AG04449 (cell line): ENCODE measurements at places on chromosomes 7 and 10.

GRCh38 chr7:35504365-35504764 is 190.6 kb downstream of the HERPUD2 start:
- no peak for DNase-seq

- DNase-seq = no peak
Observed at GRCh38 chr10:103550229-103550628, 56.7 kb downstream of the NEURL1 start.

- DNase-seq = no peak
Observed at GRCh38 chr10:17854044-17854652, 45.0 kb downstream of the MRC1 start.

GRCh38 chr10:60963441-60964256 is 19.7 kb upstream of the RHOBTB1 start:
- no peak for DNase-seq

DNA sequence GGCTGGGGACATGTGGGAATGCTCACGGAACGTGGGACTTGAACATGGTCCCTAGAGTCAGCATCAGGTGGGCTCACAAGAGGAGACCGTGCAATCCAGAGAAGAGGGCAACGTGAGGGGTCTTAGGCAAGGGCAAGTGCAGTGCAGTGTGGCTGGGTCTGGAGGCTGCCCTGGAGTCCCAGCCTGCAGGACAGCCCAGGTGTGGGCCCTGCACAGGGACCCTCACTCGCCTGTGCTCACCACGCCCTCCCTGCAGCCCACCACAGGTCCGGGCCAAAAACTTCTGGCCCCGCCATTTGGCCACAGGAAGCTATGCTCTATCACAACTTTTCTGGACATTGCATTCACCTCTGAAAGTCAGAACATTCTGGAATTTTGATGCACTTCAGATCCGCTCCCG is 133.5 kb downstream of the PAXIP1 start:
- no peak for DNase-seq

DNA sequence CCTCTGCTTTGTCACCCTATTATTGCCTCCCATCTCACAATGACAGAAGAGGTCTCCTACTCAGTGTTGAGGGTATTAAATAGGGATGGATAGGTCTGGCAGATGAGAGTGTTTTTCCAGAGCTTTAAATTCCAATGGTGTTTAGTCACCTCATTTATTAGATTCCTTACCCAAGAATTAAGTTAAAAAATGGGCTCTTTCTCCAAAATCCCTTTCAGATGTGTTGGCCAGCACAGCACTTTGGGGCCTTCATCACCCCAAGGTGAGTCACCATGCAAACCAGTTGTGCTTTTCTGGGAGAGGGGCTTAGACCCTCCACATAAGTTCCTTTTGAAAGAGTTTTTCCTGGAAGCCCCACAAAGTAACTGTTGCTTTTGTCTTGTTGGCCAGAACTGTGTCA is 78.4 kb downstream of the CYP26A1 start:
- DNase-seq = peak; percentile 37

GRCh38 chr10:104028146-104028545 is 57.5 kb downstream of the COL17A1 start:
- DNase-seq = no peak

GRCh38 chr7:149404396-149404795 is 56.5 kb downstream of the ZNF777 start:
- no peak for DNase-seq

GRCh38 chr7:3336042-3336665 is 35.1 kb downstream of the SDK1 start:
- no peak for DNase-seq

- no peak for DNase-seq
Observed at GRCh38 chr10:58050575-58050974, 217.1 kb downstream of the IPMK start.

- DNase-seq = no peak
Observed at GRCh38 chr7:136033413-136034031, 56.4 kb upstream of the MTPN start.

DNA sequence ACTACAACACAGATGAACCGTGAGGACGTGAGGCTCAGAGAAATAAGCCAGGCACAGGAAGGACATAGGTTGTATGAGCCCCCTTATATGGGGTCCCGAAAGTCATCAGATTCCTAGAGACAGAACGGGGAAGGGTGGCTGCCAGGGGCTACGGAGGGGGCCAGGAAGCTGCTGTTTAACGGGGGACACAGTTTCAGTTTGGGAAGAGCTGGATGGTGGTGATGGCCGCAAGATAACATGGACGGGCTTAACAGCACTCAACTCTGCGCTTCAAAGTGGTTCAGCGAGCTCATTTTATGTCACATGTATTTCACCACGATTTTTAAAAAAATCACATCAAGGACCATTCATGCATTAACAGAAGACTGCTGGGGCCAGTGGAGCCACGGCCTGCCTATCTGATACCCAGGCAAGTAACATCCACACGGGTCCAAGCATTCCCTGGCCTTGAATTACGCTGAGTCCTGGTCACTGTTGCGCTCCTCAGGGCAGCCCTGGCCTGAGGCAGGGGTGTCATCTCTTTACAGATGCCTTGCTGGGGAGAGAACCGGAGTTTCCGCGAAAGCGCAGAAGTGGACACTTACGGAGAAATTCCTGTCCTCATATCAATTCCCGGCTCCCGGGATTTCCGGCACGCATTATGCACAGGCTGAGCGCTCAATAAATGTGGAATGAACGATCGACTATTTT is 1.5 kb downstream of the CARD11 start:
- no peak for DNase-seq

- DNase-seq = no peak
Observed at GRCh38 chr7:45394117-45394708, 180.0 kb upstream of the ADCY1 start.

GRCh38 chr7:71477441-71477840 is 345.5 kb downstream of the GALNT17 start:
- no peak for DNase-seq

DNA sequence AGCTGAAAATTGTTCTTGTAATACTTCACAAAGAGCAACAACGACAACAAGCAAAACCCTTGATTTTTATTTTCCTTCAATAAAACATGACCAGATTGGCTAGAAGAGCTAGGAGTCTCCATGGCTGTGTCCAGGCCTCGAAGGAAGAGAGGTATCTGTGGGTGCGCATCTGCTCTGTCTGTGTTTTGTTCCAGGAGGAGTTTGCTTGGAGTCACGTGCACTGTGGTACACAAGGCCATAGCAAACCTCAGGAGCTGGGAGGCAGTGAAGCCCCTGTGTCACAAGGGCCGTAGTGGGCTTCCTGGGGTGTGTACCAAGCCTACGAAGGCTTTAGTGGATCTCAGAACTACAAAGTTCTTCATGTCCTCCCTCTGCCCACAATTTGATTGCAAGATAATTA is 271.7 kb downstream of the TWIST1 start:
- no peak for DNase-seq

DNA sequence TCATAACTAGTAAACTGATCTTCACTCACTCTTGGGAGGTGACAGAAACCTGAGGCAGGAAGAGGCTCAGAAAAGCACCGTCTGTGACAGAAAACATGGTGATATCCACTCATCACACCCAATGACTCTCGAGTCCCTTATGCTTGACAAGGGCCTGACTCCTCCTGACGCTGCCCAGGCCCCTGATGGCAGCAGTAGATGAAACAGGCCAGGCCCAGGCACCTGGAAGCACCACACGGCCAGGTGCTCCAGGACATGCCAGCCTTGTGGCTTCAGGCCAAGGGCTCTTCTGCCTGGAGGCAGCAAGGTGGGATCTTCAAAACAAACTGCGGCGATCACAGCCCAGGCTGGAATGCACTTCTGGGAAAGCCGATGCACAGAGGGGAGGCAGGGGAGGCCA is 89.3 kb downstream of the MAD1L1 start:
- DNase-seq = no peak

DNA sequence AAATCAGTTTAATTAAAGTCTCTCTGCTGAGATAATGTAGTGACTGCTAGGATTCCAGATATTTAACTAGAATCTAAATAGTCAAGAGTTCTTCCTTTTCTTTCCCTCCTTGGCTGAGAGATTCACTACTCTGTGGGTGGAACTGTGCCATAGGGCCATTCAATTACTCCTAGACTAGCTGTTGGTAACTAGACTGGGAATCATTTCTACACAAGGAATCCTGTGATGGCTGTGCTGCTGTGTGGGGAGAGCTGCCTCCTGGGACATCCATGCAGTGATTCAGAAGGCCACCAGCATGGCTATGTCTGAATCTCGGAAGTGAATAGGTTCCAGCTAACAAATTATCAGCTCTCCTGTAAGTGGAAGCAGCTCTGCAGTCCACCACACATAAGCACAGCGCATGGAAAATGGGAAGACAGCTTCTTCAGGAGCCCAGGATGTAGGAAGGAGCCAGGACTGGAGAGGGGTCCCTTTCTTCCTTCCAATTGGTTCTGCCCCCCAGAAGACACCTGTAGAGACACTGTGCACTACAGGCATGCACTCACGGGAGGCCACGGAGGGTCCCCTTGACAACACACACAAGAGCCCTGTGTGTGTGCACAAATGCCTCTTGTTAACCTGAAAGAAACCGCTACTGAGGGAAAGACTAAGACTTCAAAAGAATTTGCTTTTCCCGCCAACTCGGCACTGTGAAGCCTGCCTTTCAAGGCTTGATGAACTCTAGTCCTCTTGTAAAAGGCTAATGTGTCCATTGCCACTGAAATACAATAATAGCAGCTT is 66.5 kb downstream of the SCRN1 start:
- no peak for DNase-seq
